ENCODE measurements at places on chromosomes 6 and 20.

GRCh38 chr6:150198532-150198931 lies 55.7 kb downstream of the PPP1R14C start:
- no peak for DNase-seq

- DNase-seq, result peak; percentile 76
These were observed 13.0 kb downstream of the RPP21 start for GRCh38 chr6:30357678-30358540.

DNA sequence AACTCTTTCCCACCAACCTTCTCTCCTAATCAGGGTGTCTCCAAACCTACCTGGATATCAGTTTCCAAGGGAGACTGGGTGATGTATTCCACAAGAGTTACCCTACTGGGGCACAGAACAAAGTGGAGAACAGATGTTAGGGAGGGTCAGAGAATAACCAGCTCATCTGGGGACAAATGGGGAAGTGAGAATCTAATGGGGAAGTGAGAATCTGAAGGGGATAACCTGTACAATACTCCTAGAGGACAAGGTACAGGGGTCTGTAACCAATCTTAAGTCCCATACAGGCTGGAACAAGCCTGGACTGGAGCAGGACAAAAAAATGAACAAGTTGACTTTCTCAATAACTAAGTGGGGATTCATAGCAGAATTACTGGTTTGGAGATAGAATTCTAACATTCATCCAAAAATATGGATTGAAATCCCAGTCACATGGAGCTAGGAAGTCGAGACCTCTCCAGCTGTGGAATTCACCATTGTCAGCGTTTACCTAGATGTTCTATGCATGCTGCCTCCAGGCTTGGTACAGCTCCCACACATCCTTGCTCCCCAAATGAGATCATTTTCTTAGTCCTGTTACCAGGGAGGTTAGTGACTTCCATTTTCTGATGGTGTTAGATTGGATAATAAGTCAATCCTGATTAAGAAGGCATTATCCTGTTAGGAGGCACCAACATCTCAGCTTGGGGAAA lies 214.8 kb upstream of the MOCS1 start:
- DNase-seq, result no peak

GRCh38 chr6:77361018-77361417 lies 102.3 kb downstream of the HTR1B start:
- no peak for DNase-seq

DNA sequence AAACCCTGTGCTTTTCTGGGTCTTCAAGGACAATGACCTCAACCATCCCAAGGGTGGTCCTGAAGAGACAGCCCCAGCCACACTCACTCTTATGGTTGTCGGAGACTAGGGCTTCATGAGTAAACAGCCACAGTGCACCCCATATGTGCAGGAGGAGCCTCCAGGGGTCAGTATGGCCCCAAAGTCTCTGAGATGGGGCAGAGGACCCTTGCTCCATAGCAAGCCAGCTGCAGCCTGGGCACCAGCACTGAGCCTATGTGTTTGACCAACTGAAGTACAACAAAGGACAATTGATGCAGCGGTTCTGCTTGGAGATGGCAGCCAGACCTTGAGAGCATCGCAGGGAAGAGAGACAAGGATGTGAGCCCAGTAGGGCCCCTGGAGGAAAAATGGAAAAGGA lies 112.2 kb downstream of the LRFN2 start:
- no peak for DNase-seq

DNA sequence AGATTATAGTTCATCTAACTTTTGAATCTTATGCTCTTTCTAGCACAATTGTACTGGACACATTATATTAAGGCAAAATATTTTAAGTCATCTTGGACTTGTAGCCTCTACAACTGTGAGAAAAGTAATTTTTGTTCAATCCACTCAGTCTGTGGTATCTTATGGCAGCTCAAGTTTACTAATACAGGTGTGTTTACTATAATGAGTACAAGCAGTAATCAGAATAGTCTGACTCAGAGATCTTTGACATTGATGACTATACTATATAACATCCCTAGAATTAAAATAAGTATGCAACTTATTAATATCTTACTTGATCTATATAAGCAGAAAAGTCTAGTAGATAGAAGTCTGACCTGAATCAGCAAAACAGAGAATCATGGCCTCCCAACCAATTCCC lies 40.7 kb upstream of the PRSS16 start:
- no peak for DNase-seq

DNA sequence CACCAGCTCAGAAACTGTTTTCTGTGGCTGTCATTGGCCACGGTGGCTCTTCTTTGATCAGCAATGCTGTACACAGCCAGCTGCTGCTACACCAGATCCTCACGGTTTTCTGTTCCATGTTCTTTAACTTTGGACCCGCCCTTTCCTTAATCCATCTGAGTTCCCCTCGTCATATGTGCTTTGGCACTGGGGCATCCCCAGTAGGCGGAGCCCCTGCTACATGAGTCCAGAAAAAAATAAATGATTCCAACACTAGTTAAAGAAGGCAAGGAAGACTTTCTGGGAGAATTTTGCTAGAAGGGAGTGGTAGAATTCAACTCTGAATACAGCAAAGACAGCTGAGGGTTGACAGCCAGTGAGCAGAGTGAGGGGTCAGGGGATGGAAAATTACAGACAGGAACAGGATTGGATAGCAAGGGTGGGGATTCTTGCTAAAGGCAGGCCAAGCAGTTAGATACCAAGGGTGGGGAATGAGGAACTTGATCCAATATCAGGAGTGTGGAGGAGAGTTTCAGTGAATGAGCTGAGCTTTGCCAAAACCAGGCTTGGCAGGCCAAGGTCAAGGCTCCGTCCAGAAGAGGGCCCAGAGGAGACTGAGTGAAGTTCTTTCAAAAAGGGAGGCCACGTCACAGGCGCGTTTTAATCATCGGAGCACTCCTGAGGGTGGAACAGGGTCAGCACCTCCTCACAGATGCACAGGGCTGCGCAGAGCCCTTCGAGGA lies 391.8 kb downstream of the CDH4 start:
- DNase-seq, result no peak

DNA sequence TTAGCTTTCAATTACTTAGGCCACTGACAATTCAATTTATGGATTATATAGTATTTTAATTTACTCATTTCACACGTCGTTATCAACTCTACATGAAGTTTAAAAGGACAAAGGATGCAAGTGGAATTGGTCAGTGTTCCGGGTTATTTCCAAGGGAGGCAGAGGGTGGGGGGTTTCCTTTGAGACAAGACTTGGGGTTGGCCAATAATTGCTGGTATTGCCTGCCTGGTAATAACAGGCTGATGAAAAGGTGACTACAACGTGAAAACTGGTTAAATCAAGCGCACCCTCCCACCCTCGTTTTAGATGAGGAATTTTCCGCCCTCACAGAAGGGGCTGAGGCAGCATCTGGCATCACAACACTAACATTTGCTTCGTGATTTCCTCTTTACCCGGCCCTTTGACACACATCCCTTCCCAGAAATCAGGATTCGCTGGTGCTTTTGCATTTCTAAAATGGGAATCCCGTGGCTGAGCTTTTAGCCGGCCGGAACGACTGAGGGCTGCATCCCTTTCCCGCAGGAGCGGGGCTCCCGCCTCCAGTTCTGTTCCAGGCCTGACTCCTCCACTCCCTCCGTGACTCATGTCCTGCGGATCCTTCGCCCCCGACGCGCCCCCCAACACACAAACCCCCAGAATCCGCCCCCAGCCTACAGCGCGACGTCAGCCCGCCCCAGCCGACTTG lies 999 bp upstream of the PIM1 start:
- DNase-seq, result no peak

DNA sequence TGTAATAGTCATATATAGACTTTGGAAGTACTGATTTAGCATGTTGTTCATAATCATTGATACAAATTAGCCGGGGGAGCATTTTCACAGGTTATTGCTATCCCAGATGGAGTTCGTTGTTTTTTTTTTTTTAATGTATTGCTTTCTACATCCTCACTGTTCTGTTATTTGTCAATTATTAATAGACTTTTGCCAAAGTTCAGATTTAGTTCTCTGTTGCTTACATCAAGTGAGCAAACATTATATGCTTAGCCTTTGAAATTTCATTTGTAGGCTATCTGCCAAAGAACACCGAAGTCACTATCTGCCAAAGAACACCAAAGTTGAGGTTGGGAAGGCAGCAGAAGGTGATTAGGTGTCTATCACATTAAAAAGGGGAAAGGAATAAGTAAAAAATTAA lies at the start of gene HAO1:
Gene HAO1, minus strand, starts transcription at position 118 of the 400 bp plus-strand sequence. Its CDS starts 36 bp downstream, at position 82.
- DNase-seq, result no peak

- no peak for DNase-seq
These were observed 65.1 kb downstream of the REV3L start for GRCh38 chr6:111417946-111418345.

GRCh38 chr6:122758927-122759334 lies 20.6 kb upstream of the FABP7 start:
- DNase-seq, result no peak

GRCh38 chr20:12677925-12678324 lies 330.8 kb upstream of the SPTLC3 start:
- DNase-seq, result no peak

DNA sequence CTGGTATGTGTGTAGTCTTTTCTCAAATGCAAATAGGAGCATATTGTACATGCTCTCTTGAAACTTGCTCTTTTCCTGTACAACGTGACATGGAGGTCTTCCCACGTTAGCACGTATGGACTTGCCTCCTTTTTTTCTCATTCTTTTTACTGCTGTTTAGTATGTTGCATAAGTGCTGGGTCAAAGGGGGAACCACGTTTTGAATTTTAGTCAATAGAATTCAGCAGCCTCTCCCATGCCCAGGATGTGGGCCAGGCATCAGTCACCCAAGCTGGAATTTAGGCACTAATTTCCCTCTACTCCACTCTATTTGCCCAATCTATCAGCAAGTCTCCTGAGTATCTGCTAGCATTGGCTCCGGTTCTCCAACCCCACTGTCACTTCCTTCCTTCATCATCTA lies 41.5 kb upstream of the RNF24 start:
- DNase-seq, result no peak

DNA sequence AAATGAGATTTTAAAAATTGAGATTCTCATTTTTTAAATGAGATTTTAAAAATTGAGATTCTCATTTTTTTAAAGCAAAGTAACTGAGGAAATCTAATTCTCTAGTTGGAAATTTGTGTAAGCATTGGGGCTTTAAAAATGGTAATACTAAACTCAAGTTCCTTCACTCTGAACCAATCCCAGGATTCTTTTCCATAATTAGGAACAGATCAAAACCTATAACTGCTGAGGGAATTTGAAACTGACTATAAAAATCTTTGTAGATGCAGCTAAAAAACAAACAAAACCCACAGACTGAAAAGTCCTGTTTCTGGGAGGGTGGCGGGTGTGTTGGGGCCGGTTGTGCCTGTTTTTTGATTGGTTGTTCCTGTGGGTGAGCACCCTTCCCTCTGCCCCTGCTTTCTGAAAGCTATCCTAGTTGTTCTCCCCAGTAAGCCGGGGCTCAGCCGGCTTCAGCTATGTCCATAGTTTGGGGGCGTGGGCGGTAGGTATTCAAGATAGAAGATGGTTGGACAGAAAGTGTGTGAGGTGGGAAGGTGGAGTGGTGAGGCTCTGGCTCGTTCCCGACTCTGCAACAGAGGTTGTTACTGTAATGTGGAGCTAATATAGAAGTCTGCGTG lies 49.3 kb downstream of the GFRA4 start:
- no peak for DNase-seq

- no peak for DNase-seq
These were observed 90.4 kb upstream of the MCHR2 start for GRCh38 chr6:100084316-100084990.

- no peak for DNase-seq
These were observed 6.8 kb downstream of the OR2H2 start for GRCh38 chr6:29591677-29592076.

DNA sequence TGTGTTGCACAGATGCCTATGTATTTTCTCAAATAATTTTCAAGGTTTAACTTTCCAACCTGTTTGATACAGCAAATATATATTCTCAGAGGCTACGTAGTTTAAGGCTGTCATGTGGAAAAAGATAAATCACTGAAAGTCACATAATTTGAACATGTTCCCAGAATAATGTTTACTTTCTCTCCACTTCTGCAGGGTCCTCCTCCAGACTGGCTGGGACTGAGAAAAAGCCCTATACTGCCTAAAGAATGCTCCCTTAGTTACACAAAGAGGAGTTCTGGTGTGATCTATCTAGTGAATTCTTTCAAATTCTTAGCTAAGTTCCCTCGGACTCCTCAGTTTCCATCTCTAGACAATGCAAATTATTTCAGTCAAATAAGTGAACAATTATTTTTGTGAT lies 411.0 kb downstream of the C6orf118 start:
- DNase-seq, result no peak

DNA sequence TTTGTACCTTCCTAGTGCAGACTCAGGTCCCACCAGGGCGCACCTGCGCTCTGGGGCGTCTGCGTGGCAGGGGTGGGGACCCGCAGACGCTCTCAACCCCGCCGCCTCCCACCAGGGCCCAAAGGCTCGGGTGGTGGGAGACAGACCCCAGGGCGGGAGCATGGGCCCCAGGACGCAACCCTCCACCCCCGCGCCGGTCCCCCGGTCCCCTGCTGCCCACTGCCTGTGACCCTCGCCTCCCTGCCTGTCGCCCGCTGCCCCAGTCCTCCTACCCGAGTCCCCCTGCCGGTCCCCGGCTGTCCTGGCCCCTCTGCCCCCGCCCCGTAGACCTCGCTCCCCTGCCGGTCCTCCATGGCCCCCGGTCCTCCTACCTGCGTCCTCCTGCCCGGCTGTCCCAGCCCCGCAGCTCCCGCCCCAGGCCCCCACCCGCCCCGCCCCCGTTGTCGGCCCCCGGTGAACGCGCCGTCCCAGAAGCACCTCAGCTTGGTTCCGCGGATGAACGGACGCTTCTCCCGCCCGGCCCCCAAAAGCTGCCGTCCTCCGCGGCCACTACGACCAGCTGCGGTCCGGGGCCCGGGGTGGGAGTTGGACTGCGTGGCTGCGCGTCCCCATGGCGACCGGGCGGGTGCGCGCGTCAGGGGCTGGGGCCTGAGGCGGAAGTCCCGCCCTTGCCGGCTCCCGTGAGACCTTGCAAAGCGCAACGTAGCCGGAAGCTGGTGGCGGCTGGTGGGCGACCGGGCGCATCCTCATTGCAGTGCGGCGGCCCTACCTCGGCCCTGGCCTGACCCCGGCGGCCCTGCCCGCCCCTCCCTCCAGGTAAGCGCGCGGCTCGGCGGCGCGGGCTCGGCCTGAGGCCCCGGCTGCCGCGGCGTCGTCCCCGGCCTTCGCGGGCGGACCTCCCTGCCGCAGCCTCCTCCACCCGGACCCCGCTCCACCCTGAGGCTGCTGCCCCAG lies at the start of gene ARFGAP1:
Gene ARFGAP1, plus strand, starts transcription at position 709 of the 954 bp plus-strand sequence. CDS start 2,768 bp downstream, outside the sequence.
- peak; percentile 96 for DNase-seq

- DNase-seq, result no peak
These were observed 4.0 kb upstream of the CGAS start for GRCh38 chr6:73455865-73456629.

- DNase-seq, result no peak
These were observed 262.3 kb downstream of the TBC1D7 start for GRCh38 chr6:13066050-13066449.

- peak; percentile 83 for DNase-seq
These were observed 1.6 kb downstream of the UTRN start for GRCh38 chr6:144286503-144287393.

DNA sequence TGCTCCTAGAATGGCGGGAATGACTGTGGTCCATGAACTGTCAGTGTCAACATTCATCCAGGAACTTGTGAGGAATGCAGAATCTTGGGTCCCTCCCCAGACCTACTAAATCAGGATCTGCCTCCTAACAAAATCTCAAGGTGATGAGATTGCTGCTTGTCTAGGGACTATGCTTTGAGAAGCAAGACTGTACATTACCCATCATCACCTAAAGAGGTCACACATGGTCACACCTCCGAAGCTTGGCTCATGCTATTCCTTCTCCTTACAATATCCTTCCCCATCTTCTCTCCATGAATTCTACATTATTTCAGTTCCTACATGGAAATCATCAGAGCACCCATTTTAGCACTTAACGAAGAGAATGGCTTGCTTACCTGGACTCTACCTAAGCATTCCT lies 102.3 kb upstream of the JARID2 start:
- no peak for DNase-seq

- no peak for DNase-seq
These were observed 70.1 kb upstream of the RPS6KA2 start for GRCh38 chr6:166697113-166697512.
